Breast epithelium (tissue), 4 donors: ENCODE measurements at places on chromosomes 7 and 10. TPM values are rescaled to one million over a fixed set of nuclear protein-coding genes. Genes with fewer than 3 reads are reported as not detected.
A peak's percentile ranks its signal among the peaks of the same experiment; 100 is the strongest.

PGAM2 gene
- total RNA-seq = 0.73 TPM

CTAGE4 gene
- total RNA-seq = 8.8 TPM

YWHAG gene
- total RNA-seq = 58.7 TPM

GRB10 gene
- total RNA-seq = 56.8 TPM

ARHGEF35 gene
- 4.3 TPM for total RNA-seq

PDGFA gene
- total RNA-seq = 33.4 TPM

HDAC9 gene
- 7.3 TPM for total RNA-seq

SPDYE2B gene
- not detected for total RNA-seq

DNA sequence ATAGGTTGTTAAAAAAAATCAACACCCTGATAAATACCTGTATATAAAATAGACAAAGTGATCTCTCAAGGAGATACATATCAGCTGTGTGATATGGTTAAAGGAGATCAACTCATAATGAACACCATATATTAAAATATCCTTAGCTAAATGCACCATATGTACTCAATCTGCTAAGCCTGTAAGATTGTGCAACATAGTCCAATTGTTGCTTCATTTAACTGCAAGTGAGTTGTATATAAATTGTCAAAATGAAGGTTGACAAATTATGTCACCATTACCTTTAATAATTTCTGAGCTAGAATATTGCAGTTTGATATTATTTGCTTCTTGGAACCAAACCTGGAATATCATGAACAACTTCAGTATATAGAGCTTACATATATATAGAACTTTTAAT, 283.7 kb downstream of the MALRD1 start:
- H3K36me3 ChIP-seq = no peaks in the 10 kb centered on the region
- no peaks in the 10 kb centered on the region for H3K27me3 ChIP-seq
- DNase-seq = no peak
- no peaks in the 10 kb centered on the region for H3K4me1 ChIP-seq
- H3K27ac ChIP-seq = no peak overlapping the region

DNA sequence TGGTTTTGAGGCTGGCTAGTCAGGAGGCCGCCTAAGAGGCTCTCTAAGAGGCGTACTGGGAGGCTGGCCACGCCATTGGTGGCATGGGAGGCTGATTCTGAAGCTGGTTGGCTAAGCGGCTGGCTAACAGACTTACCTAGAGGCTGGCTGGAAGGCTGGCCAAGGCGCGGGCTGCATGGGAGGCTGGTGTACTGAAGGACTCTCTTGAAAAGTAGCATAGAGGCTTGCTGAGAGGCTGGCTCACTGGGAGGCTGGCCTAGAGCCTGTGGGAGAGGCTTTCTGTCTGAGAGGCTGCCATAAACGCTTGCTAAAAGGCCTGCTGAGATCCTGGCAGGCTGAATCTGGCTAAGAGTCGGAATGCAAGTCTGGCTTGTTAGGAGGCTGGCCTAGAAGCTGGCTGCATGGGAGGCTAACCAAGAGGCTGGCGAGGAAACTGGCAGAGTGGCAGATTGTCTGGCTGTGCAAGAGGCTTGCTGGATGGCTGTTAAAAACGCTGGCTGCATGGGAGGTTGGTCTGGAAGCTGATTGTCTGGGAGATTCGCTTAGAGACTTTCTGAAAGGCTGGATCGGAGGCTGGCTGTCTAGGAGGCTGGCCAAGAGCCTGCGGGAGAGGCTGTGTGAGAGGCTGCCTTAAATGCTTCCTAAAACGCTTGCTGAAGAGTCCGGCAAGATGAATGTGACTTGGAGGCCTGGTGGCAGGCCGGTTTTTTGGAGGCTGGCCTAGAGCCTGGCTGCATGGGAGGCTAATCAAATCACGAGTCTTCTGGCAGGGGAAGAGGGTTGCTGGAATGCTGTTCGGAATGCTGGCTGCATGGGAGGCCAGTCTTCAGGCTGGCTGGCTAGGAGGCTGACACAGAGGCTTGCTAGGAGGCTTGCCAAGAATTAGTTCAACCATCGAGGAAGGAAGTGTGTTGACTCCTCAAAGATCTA, 134.2 kb downstream of the OR13A1 start:
- no peak overlapping the region for H3K4me3 ChIP-seq
- no peaks in the 10 kb centered on the region for H3K27me3 ChIP-seq
- DNase-seq = no peak
- no peaks in the 10 kb centered on the region for H3K4me1 ChIP-seq
- no peak overlapping the region for H3K27ac ChIP-seq

- no peaks in the 10 kb centered on the region for H3K36me3 ChIP-seq
- H3K4me3 ChIP-seq = no peak overlapping the region
- no peaks in the 10 kb centered on the region for H3K4me1 ChIP-seq
Observed at GRCh38 chr7:111409714-111410422, 152.4 kb downstream of the IMMP2L start.

- no peaks in the 10 kb centered on the region for H3K4me1 ChIP-seq
- H3K36me3 ChIP-seq = no peaks in the 10 kb centered on the region
- no peaks in the 10 kb centered on the region for H3K27me3 ChIP-seq
- H3K27ac ChIP-seq = no peak overlapping the region
- no peak for DNase-seq
Observed at GRCh38 chr7:50679218-50680007, 103.3 kb downstream of the GRB10 start.

DNA sequence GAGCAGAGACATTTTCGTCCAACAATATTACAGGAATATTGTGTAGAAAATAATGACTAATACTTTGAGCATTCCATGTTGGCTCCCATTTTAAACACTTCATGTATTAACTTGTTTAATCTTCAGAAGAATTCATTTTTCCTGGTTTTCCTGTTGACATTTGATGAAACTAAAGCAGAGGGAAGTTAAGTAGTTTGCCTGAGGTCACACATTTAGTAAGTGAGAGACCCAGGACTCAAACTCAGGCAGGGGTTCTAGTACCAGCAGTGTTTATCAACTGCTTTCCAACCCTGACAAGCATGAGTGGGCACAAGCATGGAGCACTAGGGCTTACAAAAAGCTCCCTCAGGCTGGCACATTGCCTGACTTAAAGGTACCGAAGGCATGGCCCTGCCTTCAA, 719.1 kb downstream of the AUTS2 start:
- no peak overlapping the region for H3K4me3 ChIP-seq
- no peaks in the 10 kb centered on the region for H3K4me1 ChIP-seq
- no peak overlapping the region for H3K27ac ChIP-seq
- H3K27me3 ChIP-seq = no peaks in the 10 kb centered on the region
- no peak for DNase-seq

DNA sequence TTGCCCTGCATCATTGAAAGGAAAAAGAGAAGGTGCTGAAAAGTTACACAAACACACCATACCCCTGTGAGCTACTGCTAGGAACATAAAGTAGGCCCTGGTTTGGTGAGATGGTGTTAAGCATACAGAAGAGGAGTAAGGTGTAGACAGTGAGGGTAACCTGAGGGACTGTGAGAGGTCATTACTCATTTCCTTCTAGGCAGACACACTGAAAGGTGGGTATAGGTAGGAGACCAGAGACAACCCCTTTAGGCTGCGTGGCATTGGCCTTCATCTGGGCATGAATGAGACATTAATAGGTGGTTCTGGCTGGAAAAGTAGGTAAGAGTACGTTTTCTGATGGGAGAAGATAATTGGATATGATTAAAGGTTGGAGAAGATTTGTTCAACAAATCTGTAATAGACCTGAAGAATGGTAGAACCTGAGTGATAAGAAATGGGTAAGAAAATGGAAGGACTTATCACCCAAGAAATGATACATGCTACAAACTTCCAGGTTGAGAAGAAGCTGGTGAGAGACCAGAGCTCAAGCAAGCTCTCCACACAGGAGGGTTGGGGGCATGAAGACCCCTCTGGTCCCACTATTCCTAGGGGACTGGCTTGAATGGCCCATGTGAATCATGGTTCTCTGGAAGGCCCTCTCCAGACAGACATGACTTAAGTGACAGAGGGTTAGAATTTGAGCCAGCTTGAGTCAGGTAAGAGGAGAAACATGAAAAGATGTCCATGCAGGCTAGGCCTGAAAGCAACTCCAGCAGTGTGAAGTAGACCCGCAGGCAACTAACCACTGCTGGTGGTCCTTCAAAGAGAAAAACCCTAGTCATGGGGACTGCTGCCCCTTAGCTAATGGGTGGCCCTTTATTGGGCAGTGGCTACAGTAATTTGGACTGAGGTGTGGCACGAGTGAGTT, 3.8 kb downstream of the COMTD1 start:
- no peak overlapping the region for H3K4me3 ChIP-seq
- no peak overlapping the region for H3K27ac ChIP-seq
- H3K4me1 ChIP-seq = peaks cover 9% of the 10 kb centered on the region
- DNase-seq = no peak
- no peaks in the 10 kb centered on the region for H3K36me3 ChIP-seq
- H3K27me3 ChIP-seq = no peaks in the 10 kb centered on the region

DNA sequence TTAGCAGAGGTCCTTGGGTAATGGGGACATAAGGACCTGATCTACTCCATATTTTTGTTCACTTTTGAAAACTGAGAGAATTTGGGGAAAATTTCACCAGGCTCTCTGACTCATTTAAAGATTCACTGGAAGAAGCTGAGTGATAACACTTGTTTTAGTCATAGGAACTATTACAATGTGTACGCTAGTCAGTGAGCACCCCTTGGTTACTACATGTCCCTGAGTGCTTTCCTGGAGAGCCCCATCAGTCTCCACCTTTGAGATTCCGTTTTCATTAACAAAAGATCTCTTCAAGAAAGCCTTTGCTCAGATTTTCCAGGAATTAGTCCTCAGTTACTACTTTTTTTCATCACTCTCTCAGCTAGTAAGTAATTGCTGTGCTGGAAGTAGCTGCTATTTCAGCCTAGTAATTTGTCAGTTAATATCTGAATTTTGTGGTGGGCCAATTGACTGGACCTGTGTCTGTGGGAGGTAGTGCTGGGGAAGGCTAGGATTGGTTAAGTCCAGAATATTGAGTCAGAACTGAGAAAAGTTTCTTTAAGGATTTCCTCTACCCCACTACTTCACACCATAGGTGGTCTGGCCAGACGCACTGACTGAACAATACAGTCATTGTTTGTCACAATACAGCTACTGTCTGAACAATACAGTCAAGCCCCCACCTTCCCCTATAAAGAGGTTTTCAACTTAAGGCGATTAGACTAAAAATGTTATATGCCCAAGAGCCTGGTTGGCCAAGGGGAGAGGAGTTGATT, 235.0 kb downstream of the CCDC7 start:
- no peak overlapping the region for H3K4me3 ChIP-seq
- H3K36me3 ChIP-seq = no peaks in the 10 kb centered on the region
- no peak overlapping the region for H3K27ac ChIP-seq

GRCh38 chr10:72337039-72337629, 17.6 kb downstream of the DNAJB12 start:
- DNase-seq = peak; percentile 88
- peak overlapping the region; percentile 40 for H3K4me3 ChIP-seq
- no peaks in the 10 kb centered on the region for H3K27me3 ChIP-seq
- H3K4me1 ChIP-seq = peaks cover 27% of the 10 kb centered on the region

DNA sequence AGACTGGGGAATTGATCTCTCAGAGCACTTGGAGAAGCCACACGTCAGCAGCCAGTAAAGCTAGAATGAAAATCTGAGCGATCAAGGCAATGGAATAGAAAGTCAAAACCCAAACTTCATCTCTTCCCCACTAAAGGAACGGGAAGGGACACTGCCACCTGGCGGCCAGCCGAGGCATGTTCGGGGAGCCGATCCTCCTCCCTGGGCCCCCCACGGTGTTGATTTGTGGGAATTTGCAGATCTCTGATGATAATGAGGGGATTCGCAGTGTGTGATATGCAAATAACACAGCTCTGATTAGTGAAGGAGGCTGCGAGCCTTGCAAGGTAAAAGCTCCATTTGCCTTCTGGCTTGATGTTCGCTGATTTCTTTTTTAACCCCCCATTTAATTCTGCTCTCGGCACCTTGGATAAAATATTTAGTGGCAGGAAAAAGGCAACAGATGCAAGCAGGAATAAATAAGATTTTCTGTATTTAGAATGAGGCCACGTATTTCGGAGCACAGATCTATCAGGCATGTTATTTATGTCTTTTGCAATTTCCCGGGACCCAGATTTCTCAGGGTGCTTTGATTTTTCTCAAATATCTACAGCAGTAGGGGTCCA, 258.6 kb downstream of the PAXIP1 start:
- H3K4me1 ChIP-seq = no peaks in the 10 kb centered on the region
- H3K27ac ChIP-seq = no peak overlapping the region
- no peak overlapping the region for H3K4me3 ChIP-seq
- peaks cover 9% of the 10 kb centered on the region for H3K27me3 ChIP-seq
- H3K36me3 ChIP-seq = no peaks in the 10 kb centered on the region
- DNase-seq = no peak

DNA sequence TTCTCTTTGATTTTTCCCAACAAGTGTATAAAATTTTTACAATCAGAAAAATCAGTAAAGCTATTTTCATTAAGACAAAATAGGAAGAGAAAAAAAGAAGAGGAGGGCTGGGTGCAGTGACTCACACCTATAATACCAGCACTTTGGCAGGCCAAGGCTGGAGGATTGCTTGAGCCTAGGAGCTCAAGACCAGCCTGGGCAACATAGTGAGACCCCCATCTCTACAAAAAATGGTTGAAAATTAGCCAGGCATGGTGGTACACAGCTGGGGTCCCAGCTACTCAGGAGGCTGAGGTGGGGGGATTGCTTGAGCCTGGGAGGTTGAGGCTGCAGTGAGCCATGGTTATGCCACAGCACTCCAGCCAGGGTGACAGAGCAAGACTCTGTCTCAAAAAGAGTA, 172.3 kb downstream of the AKR1D1 start:
- no peak for DNase-seq
- no peaks in the 10 kb centered on the region for H3K27me3 ChIP-seq
- no peaks in the 10 kb centered on the region for H3K36me3 ChIP-seq
- H3K4me3 ChIP-seq = no peak overlapping the region

DNA sequence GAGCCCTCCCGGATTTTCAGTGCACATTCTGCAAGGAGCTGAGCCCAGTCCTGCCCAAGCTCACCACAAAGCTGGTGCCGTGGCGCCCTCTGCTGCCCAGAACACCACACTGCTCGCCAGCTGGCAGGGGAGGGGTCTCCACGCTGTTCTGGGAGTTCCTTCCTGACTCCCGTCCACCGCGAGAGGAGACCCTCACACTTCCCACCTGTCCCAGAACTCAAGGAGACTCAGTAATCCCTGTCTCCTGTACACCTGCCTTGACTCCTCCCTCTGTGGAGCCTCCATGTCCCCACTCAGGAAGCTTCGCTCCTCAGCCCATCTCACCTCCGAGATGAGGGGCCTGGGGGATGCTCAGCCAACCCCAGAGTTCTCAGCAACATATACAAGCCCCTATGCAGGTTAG, 11.3 kb downstream of the C10orf105 start:
- no peak overlapping the region for H3K4me3 ChIP-seq
- no peaks in the 10 kb centered on the region for H3K36me3 ChIP-seq
- H3K4me1 ChIP-seq = peaks cover 5% of the 10 kb centered on the region
- no peak for DNase-seq
- no peak overlapping the region for H3K27ac ChIP-seq

- no peaks in the 10 kb centered on the region for H3K4me1 ChIP-seq
- H3K4me3 ChIP-seq = no peak overlapping the region
- no peaks in the 10 kb centered on the region for H3K36me3 ChIP-seq
- no peak for DNase-seq
- H3K27ac ChIP-seq = no peak overlapping the region
Observed at GRCh38 chr7:13282377-13282980, 595.0 kb downstream of the ARL4A start.

- H3K27ac ChIP-seq = no peak overlapping the region
- H3K36me3 ChIP-seq = no peaks in the 10 kb centered on the region
- no peak for DNase-seq
- no peaks in the 10 kb centered on the region for H3K27me3 ChIP-seq
Observed at GRCh38 chr10:78382772-78383171, 349.1 kb downstream of the RPS24 start.

GRCh38 chr10:107656932-107657331, 492.4 kb upstream of the SORCS1 start:
- H3K36me3 ChIP-seq = no peaks in the 10 kb centered on the region
- no peak overlapping the region for H3K4me3 ChIP-seq
- DNase-seq = no peak
- H3K27me3 ChIP-seq = no peaks in the 10 kb centered on the region

GRCh38 chr10:33336582-33337325, 2.3 kb upstream of the NRP1 start:
- H3K4me3 ChIP-seq = peak overlapping the region; percentile 82
- H3K36me3 ChIP-seq = no peaks in the 10 kb centered on the region
- no peak for DNase-seq
- no peaks in the 10 kb centered on the region for H3K27me3 ChIP-seq
